ENCODE measurements at places on chromosomes 6 and 20.

- DNase-seq = no peak
These were observed 67.5 kb downstream of the MACROD2 start for GRCh38 chr20:14062786-14063185.

DNA sequence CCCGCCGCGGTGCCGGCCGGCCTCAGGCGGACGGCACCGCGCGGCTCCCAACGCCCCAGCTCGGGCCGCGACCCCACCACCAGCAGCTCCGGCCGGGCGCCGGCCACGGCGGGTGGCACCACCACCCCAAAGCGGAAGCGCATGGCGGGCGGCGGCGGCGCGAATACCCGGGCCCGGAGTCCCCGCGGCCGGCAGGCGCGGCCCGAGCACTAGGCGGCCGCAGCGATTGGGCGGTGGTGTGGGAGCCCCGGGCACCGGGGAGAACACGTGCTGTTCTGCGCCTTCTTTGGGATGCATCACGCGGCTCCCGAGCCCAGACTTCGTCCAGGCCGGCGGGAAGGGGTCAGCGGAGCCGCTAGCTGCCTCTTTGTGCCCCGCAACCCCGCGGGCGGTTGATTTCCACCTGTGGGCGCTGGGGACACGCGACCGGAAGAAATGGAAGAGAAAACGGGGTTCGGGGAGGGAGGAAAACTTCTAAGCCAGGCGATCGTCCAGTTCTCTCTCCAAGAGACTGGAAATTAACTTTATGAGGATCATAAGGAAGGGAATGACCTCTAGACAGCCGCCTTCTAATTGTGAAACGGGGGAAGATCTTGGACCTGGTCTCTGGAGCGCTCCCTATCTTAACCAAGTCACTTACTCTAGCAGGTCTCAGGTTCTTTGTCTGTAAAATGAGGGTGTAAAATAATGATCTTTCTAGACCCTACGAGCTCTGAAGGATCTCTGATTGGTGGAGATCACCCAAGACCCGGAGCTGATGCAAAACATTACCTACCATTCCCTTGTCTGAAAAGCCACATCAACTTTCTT lies at the start of gene EPM2A:
Gene EPM2A (minus strand): TSS at position 165 of the 810 bp plus-strand sequence. CDS start 22 bp downstream, at position 143.
- peak; percentile 42 for DNase-seq

DNA sequence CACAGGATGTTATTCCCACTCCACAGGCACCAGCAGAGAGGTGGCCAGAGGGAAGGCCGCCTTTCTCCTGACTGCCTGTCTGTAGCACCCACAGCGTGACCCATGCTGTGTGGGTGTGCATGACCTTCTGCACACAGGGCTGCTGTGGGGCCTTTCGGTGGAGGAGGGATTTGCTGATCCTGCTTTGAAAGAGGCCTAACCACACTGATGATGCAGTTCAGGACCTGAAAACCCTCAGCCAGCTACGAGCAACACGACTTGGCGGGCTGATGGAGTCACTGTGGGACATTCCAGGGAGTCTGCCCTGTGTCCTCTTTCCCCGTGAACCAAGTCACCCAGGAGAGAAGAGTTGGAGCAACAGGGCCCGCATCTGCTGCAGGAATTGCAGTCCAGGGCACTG lies 49.1 kb downstream of the SYTL3 start:
- DNase-seq = no peak

DNA sequence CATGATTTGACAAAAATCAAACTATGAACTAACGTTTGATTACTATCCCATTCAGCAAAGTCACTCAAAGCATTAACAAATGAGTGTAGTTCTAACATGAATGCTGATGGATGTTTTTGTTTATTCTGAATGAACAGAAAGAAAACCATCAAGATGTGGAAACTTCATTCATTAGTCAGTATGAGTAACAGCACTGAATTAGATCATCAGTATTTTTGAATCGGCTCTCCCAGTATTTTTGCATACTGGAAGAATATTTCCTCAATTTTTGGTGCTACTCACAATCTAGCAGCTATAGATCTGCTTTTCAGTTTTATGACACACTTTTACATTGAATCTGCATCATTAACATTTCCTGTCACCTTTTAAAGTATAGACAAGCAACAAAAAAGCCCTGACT lies 63.8 kb upstream of the CD83 start:
- no peak for DNase-seq

GRCh38 chr6:166382500-166382932 lies 224 bp downstream of the MPC1 start:
- DNase-seq = no peak

DNA sequence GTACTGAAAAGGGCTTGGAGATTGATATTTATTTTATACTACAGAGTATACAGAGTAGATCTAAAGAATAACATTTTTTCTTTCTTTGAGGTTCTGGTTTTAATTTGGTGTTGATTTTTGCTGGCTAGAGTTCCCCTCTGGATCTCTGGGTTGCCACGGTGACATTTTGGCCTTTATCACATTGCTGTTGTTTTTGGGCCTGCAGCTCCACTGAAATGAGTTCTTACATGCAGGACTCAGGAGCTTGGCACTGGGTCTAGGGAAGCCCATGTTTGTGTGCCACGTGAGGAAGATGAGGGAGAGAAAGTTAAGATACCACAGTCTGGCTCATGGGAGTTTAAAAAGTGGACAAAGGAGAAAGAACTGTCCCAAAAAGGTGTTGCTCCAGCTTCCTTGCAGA lies 7.4 kb upstream of the TFAP2C start:
- no peak for DNase-seq

- DNase-seq = no peak
These were observed 162.1 kb downstream of the MTFR2 start for GRCh38 chr6:136087986-136088385.
